ENCODE measurements at places on chromosomes 7 and 10.

- DNase-seq = no peak
Measured at GRCh38 chr7:84568781-84569180, 374.2 kb upstream of the SEMA3A start.

DNA sequence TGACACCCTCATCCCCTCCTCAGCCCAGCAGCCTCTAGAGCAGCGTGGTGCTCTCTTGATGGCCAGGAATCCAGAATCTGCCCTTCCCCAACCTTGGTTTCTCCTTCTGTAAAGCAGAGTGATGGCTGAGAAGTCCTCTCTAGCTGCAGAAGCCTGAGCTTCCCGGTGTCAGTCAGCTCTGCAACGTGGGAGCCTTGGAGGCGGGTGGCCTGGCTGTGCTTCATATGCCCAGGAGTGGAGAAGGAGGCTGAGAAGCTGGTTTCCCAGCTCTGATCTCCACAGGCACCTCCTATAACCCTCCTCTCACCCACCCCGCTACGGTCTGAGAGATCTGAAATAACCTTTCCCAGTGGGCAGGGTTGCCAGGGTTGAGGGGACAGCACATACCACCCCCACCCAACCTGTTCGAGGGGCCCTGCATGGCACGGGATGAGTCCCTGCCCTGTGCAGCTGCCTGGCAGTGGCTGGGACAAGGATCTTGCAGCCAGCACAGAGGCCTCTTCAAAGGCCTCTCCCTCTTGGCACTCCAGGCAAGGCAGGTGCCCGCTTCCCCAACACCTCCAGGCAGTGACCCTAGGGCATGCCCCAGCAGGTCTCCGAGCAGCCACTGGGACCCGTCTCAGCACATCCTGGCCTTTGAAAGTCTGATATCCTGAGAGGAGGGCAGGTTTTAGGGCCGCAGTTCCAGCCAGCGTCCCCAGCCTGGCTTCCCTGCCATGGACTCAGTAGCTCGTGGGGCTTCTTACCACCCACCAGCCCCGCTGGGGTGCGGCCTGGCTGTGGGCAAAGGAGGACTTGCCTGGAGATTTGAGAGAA lies 18.3 kb upstream of the SLC29A3 start:
- no peak for DNase-seq

GRCh38 chr10:32787690-32788284 lies 170.2 kb downstream of the ITGB1 start:
- DNase-seq = no peak

DNA sequence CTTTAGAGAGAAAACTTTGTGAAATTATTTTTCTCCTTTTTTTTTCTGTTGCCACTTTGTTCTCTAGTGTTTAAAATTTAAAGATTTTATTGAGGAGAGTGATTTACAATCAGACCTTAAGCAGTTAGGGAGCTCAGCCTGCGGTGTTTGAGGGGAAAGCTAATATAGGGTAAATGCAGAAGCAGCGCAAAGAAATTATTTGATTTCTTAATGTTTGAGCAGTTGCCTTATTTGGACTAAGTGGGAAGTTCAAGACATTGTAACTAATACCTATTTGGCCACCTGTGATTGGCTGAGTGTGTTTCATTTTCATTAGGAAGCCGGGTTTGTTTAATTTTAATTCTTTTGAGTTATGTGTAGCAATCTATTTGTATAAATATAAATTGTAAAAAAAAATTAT lies 25.3 kb downstream of the WAC start:
- no peak for DNase-seq

- DNase-seq = no peak
Measured at GRCh38 chr10:105534086-105534485, 893.0 kb downstream of the SORCS3 start.

GRCh38 chr10:24303522-24304310 lies 94.8 kb downstream of the KIAA1217 start:
- DNase-seq = peak; percentile 51

- no peak for DNase-seq
Measured at GRCh38 chr10:3772361-3773171, 12.4 kb downstream of the KLF6 start.

GRCh38 chr7:128406314-128407232 lies 3.2 kb downstream of the IMPDH1 start:
- DNase-seq = no peak

DNA sequence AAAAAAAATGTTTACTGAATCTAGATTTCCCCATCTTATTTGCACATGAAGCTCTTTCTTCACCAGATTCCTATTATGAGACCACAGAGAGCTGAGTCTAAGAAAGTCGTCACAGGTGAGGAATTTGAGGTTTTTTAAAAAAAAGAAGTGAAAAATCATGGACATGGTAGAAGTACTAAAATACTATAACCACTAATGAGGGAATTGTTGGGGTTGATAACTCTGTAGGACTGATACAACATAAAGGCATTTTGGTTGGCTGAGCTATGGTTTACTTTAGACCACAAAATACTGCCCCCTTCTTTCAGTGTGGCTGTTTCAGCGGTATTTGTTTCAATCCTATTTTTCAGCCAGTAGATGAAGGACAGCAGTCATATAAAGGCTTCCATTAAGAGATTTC lies 1111.3 kb downstream of the TYW1 start:
- DNase-seq = no peak

- peak; percentile 36 for DNase-seq
Measured at GRCh38 chr10:96673318-96674099, 46.8 kb downstream of the PIK3AP1 start.

- no peak for DNase-seq
Measured at GRCh38 chr10:116085323-116085722, 187.7 kb downstream of the GFRA1 start.

DNA sequence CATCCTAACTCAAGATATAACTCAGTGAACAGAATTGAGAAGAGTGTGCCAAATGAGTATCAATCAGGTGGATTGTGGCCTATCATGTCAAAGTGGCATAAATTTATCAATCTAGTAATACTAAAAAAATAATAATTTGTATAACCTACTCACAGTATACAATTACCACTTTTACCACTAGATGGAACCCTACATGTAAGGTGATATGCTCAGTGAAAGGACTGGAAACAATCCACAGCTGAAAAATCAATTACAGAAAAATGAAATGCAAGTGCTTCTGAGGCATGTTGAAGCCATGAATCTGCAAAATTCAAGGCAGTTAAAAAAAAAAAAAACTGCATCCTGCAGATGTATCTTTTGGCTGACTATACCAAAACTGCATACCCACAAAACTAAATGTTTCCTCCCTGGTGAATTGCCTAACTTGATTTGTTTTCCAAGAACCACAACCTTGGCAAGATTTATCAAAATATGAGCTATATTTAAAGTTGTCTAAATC lies 13.9 kb downstream of the ARHGAP19 start:
- peak; percentile 91 for DNase-seq

DNA sequence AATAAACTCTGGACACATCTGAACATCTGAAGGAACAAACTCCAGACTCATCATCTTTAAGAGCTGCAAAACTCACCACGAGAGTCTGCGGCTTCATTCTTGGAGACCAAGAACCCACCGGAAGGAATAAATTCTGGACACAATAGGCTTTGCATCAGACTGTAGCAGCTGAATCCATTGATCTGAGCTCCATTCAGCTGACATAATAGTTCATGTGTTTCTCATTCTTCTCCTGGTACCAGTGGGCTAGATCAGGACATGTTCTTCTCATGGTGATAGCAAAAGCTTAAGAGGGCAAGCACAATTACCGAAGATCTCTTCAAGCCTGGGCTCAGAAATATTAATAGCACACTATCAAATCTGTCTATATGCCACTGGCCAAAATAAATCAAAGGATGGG lies 20.5 kb upstream of the GNAI1 start:
- DNase-seq = no peak

DNA sequence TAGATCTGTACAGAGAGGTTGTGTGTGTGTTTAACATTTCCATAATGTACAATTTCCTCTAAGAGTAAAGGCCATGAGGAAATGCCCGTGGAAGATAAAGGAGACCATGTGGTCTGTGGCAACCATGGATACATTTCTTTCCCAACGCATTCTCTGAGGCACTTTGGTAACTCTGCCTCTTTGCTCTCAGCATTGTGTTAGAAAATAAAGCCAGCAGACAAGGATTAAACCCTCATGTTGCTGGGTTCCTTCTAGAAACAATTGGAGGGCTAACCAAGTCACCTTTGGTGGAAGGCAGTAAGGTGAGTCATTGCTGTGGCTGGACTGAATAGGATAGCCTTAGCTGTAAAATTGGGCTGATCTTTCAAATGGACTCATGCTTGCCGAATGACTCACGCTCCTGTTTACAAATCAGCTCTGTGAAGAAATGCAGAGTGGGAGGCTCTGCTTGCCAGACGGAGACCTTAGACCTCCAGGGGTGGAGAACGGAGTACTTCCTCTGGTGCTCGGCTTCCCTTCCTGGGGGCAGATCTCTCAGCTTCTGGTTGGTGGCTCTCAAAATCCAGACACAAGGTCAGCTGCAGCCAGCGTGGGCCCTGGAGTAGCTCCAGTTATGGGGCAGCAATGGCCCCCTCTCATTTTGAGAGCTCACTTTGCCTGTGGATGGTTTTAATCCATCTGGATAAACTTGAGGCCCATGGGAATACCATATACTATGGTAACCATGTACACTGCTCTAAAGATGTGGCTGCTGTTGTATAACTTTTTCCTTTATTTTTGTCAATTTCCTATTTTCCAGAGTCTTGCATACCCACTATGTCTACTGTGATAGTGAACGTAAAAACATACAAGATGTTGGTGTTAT lies 137.3 kb downstream of the TCF7L2 start:
- peak; percentile 96 for DNase-seq

DNA sequence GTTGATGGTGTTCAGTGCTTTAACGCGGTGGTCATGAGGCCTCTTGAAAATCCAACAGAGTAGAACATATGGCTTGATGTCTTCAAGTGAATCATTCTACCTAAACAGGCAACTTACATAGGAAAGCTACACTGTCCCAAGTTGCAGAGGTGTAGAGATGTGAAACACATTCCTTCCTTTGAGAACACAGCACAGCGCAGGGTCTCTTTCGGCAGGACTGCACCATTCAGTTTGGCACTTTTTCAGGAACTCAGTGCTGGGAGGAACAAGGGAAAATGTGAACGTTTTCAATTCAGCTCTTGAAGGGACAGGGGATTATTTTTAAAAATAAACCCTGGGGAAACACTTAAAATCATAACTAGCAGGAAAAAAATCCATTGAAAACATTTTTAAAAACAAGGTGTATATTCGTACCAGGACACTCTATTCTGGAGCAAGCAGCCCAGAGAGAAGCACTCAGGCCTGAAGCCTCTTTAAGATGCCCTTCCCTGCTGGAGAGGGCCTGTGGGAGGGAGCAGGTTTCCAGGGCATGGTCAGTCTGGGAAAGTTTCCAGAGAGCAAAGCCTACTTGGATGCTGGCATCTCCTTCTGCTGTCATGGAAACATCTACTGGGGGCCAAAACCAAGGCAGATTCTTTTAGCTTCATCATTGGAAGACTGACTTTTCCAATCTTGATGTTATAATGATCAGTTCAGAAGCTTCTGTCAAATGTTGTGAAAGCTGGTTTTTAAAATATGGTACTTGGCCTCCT lies 60.4 kb upstream of the NPVF start:
- DNase-seq = no peak

DNA sequence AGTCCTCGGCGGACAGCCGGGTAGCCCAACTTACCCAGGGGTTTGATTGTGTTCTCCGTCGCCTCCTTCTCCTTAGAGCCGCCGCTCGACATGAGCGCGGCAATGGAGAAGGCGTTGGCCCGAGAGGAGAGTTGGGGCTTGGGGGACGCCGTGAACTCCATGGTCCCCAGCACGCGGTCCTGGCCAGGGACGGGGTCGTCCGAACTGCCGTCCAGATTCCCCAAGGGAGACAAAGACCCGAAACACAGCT lies 515 bp downstream of the TBX20 start:
- DNase-seq = no peak

DNA sequence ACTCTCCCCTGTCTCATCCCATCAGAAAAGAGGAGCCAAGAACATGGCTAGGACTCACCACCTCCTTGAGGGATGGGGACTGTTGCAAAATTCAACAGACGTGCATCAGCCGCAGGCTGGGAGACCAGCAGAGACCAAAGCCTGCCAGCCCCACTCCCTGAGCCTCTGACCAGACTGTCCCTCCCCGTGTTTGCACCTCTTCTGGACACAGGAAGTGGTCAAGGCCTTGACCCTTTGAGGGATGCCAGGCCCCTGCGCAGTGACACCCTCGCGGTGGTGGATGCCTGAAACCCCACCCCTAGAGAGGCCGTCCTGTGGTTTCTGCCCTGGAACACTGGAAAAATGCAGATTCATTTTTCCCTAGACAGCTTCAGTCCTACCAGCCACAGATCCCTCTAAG lies 128.4 kb upstream of the TCF7L2 start:
- peak; percentile 11 for DNase-seq

GRCh38 chr7:77866370-77866769 lies 67.8 kb downstream of the PHTF2 start:
- no peak for DNase-seq
